ENCODE measurements at places on chromosomes 1 and 21.

DNA sequence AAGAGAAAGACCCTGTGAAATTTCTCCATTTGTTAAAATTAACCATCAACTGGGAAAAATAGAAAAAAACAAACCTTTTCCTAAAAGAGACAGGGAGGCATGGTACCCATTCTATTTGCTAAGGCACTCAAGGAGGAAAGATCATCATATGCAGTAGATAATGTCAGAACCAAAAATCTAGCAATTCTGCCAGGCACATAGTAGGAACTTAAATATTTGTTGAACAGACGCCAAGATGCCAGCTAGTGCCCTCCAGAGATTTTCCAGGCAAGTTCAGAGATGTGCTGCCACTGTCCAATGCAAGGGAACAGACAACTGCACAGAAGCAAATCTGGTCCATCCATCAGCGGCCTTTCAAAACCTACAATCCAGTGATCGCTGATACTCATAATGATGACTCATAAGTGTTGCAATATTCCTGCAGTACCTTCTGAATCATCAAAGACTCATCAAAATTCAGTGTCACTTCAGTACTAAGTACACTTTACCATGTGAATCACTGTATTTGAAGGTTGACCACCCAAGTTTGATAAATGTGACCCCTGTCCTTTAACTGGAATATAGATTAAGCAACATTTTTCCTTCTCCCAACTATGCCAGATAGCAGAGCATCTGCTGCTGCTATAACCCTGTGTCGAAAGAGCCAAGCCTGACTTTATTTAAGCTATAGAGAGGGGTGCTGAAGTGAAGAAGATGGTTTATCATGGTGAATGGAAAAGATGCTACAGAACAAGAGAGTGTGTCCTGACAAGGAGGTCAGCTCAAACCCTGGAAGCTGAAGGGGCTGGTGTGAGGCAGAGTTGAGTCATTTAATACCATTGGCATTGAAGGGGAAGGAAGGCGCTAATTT is 99.1 kb downstream of the MT1HL1 start:
- no peak for DNase-seq

GRCh38 chr1:198667186-198667585 is 28.3 kb downstream of the PTPRC start:
- DNase-seq = no peak

DNA sequence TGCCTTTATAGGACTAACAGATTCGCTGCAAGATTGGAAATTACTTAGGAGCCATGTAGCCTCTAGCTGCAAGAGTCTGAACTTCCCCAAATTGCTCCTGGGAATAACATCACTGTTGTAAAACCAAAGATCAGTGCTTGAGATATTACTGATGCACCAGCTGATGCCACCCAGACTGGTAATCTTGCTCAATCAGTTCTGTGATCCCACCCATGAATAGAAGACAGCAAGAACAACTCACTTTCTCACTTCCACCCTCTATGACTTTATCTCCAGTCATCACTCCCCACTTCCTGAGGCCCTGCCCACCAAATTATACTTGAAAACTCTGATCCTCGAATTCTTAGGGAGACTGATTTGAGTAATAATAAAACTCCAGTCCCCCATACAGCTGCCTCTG is 1011.1 kb downstream of the PLA2G4A start:
- no peak for DNase-seq

GRCh38 chr1:206422525-206422924 is 47.8 kb upstream of the IKBKE start:
- no peak for DNase-seq

- DNase-seq = no peak
Measured at GRCh38 chr1:198701250-198701649, 62.4 kb downstream of the PTPRC start.

DNA sequence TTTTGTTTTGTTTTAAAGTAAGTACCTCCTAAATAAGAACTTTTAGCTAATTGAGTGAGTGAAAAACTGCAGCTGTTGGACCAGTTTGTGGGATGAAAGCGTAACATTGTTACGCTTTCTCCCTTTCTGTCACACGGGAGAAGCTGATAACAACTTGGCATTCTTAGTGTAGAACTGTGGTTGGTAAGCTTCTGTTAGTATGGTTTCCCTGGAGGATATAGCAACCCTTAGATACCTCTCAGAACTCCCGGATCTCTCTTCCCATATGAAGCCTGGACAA is 98.2 kb downstream of the CACHD1 start:
- DNase-seq = no peak

- no peak for DNase-seq
Measured at GRCh38 chr1:67407498-67407897, 22.7 kb downstream of the SERBP1 start.

GRCh38 chr1:63238721-63239120 is 83.6 kb upstream of the FOXD3 start:
- no peak for DNase-seq

DNA sequence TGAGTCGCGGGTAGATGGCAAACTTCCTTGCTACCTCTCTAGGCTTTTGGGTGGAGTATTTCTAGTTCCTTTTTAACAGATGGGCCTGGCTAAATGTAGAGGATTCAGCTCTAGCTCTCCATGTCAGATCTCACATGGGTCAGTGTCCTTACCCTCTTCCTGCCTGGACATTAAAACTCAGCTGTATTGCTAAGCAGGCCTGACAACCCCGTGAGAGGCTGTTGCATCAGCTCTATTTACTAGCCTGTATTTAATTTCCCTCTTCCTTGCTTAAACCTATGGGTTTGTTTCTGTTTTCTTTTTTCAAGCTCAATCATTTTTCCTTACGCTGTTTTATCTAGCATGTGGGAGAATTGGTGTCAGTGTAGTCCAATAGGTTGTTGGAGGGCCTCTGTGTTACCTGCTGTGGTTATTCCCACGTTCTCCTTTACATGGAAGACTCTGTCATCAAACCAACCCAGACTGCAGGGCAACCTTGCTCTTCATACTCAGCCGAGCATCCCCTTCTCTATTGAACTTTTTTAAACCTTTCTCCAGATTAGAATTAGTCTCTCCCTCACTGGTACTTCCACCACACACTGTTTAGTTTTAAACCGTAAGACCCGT is 79.5 kb upstream of the BACH1 start:
- DNase-seq = no peak

DNA sequence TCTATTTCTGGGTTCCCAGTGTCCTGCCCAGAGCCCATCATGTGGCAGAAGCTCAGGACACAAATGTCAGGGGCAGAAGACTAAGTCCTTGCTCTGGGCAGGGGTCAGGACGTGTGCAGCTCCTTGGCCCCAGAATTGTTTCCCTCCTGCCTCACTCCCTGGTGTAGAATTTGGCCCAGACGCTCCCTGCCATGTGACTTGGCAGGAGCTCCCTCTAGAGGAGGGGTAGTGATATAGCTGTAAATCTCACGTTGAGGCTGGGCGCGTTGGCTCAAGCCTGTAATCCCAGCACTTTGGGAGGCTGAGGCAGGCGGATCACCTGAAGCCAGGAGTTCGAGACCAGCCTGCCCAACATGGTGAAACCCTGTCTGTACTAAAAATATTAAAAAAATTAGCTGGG is 91.2 kb downstream of the UBIAD1 start:
- no peak for DNase-seq

Data from stimulated activated CD4-positive, alpha-beta T cell treated with anti-CD3 and anti-CD28 coated beads, Interleukin-2, amount 100 ng/mL, for 48 hours (primary cell).